ENCODE measurements at places on chromosomes 1 and 21.

DNA sequence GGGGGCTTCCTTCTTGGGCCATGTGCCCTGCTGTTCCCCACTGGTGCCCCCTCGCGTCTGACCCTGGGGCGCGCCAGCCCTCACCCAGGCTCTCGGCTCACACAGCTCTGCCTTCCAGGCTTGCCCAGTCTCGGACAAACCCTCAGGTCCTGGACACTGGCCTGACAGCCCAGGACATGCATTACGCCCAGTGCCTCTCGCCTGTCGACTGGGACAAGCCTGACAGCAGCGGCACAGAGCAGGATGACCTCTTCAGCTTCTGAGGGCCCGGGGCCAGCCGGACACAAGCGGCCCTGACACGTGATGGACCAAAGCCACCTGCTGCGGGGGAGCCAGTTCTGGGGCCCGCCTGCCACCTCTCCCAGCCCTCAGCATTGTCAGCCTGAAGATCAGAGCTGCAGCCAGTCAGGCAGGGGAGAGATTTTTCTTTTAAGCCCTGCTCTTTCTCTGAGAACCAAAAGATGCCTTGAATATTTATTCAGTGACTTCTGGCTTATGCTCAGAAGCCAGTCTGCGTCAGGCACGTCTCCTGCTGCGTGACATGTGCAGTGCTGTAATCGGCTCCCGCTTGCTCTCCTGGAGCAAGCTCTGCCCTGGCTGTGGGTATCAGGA is 23.4 kb downstream of the LDLRAP1 start:
- no peak for DNase-seq

- DNase-seq = no peak
These were observed 2.9 kb upstream of the LRP8 start for GRCh38 chr1:53330819-53331218.

DNA sequence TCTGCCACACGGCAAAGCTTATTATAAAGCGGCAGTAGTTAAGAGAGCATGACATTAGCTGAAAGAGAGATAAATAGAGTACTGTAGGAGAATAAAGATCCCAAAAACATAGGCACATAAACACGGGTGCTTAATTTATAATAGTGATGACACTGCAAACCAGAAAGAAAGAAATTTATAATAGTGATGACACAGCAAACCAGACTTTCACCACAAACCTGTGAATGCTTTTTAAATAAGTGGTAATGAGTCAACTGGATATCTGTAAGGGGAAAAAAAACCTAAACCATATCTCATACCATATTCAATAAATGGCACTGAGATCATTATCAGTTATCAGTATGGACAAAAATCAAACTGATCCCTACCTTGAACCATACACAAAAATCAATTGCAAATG is 25.5 kb downstream of the USP1 start:
- DNase-seq = no peak

GRCh38 chr1:28144203-28145135 is 32.0 kb downstream of the PTAFR start:
- DNase-seq = no peak

DNA sequence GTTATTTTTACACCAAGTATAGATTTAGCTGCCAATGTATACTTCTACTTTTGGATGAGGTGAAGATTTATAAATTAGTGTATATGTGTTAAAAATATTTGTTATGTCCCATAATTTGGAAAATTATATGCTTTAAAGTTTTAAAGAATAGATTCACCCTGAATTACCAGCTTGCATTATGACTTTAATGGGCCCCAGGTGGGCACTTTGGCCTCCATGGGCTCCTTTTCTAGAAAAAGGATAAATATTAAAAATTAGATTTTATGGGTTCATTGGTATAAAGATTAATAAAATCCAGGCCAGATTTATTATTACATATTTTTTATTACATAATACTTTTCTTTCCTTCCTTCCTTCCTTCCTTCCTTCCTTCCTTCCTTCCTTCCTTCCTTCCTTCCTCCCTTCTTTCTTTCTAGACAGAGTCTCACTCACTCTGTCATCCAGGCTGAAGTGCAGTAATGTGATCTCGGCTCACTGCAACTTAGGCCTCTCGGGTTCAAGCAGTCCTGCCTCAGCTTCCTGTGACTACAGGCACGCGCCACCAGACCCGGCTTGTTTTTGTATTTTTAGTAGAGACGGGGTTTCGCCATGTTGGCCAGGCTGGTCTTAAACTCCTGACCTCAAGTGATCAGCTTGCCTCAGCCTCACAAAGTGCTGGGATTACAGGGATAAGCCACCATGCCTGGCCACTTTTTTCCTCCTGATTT is 21.9 kb downstream of the KMO start:
- DNase-seq = no peak

GRCh38 chr1:244861683-244862082 is 2.7 kb downstream of the HNRNPU start:
- DNase-seq = no peak

GRCh38 chr1:11564237-11564636 is 85.3 kb downstream of the DISP3 start:
- no peak for DNase-seq

DNA sequence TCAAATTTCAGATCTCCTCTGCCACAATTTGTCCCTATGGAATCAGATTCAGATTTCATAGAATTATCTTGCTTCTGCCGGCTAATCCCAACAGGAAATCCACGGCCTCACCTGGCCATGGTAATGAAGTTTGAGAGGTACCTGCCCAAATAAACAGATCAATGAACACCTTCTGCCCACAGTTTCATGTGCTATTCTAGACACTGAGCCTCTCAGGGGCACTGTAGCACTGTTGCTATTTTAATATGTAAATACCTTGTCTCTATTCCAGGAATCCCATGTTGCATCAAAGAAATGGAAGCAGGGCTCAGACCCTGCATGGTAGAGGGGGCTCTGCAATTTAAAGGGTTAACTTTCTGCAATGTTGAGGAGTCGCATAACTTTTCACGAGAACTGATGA is 593.1 kb downstream of the PTBP2 start:
- DNase-seq = no peak

DNA sequence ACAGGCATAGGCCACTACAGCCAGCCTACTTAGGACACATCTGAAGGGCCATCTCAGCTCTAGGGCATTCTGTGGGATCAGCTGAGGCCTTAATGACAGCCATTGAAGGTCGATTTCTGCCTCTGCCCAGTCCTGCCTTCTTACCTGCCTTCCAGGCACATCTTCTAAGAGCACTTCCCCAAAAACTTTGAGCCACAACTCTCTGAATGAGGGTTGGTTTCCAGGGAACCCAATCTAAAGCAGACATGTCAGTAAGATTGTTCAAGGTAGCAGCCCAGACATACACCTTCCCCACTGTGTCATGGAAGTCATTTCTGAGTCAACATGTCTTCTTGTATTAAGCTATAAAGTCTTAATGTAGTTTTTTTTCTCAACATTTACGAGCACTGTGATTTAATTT is 18.2 kb upstream of the SSBP3 start:
- DNase-seq = no peak

DNA sequence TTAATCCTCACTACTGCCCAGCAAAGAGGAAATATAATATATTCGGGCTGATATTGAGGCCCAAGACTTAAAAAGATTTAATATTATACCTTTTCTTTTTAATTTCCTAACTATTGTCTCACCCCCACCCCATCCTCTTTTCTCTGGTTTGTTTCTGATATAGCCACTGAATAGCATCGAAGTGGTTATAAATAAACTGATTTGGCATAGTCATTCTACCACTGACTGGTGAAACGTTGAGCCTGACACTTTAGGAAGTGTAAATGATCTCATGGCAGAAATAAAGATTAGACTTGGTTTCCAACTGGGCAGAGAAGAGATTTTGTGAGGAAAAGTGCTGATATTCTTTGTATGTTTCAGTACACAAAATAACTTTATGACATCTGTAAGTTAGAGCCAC is 39.3 kb downstream of the DTL start:
- no peak for DNase-seq

GRCh38 chr21:31110430-31110829 is 72.2 kb upstream of the KRTAP19-8 start:
- DNase-seq = no peak

GRCh38 chr21:38467374-38467773 is 30.9 kb downstream of the ERG start:
- no peak for DNase-seq

DNA sequence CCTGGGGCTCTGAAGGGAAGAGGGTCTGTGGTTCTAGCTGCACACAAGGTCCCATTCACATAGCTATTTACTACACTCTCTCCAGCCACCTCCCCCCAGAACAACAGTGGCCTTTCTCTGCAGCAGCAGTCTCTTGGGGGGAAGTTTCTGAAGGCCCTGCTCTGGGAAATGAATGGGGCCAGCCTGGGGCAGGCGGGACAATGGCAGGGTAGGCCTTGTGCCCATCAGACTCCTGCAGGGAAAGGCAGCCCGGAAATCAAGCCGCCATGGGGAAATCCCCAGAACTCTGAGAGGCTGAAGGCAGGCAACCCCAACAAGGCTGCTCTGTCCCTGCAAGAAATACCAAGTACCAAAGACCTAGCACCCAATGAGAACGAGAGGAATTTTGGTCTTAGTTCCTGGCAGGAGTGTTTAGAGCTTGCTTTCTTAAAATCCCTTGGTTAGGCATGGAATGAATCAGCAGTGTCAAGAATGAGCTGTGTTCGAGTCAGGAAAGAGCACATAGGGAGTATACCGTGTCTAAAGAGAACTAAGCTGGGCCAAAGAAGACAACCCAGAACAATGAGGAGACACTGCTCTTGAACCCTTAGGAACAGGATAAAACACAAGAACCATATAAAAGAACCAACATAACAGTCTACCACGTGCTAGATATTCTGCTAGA is 11.3 kb downstream of the ARHGEF11 start:
- DNase-seq = no peak

DNA sequence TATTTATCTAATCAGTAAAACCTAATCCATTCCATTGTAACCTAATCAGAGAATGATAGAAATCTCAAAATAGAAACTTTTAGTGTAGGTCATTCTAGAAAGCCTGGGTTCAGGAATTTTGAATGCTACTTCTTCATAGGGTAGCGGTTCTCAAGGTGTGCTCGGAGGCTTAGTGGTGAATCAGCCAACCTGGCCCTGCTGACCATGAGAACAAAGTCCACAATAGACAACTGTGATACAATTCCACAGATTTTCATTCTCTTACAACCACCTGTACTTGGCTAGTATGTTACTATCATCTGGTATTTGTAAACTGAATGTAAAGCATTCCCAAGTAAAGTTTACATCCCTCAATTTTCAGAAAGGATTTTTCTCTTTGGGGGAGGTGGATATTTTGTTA is 7.5 kb upstream of the PUM1 start:
- no peak for DNase-seq

DNA sequence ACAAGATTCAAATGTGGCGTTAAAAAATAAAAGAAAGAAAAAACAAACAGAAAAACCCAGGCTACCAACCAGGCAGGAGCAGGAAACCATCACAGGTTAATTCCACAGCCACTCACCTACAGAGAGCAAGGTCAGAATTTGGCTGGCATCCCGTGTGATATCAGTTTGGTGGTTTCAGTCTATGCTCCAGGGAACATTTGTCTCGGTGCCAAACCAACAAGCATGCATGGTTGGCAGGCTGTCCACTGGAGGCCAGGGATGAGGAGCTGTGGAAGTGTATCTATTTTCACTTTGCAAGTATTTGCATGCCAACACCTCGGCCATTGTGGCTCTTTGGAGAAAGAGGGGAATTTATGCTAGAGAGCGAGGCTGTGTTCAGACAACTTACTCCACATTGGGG is 53.1 kb upstream of the PROX1 start:
- no peak for DNase-seq

DNA sequence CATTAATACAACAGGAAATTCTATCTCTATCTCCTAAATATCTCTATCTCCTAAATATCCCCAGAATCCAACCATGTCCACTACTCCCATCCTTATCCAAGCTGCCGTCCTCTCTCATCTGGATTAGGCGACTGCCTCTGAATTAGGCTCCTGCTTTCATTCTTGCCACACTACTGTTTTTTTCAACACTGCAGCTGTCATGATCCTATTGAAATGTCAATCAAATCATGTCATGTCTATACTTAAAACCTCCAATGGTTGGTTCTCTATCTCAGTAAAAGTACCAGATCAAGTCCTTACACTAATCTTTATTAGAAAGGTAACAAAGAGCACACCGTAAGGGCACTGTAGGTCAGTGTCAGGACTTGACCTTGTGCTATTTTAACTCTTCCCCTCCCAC is 82.0 kb upstream of the NFIA start:
- no peak for DNase-seq

GRCh38 chr1:91273875-91274274 is 130.8 kb downstream of the HFM1 start:
- DNase-seq = no peak

DNA sequence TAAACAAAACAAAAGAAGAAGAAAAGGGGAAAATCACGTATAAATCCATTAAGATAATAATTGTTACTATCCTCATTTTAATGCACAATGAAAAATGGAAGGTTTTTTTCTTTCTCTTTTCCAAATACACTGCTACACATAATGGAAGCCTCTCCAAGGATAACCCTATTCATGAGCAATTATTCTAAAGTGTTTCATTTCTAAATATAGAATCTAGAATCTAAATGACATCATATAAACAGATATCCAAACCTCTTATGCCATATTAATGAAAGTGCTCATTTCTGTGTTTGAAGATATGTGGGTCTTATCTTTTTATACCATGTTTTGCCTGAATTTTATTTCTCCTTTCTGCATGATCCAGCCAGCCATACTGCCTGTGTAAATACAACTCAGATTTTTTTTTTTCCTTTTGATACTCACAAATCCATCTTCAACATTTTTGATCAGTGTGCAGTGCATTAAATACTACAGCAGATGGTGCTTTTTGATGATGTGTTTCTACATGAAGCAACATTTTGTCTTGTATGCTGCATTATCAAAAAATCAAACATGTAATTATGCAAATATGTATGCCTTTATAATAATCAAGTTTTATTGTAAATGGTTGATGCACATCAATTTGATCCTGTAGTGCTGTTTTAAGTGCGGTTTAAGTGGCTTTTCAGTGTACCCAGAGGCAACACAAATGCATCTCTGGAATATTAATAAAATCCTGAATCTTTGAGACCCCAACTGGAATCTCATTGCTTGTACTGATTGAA is 625.6 kb upstream of the PTBP2 start:
- no peak for DNase-seq

GRCh38 chr1:210655511-210655910 is 326.8 kb downstream of the HHAT start:
- no peak for DNase-seq

GRCh38 chr1:40841602-40842001 is 20.6 kb downstream of the CITED4 start:
- no peak for DNase-seq

DNA sequence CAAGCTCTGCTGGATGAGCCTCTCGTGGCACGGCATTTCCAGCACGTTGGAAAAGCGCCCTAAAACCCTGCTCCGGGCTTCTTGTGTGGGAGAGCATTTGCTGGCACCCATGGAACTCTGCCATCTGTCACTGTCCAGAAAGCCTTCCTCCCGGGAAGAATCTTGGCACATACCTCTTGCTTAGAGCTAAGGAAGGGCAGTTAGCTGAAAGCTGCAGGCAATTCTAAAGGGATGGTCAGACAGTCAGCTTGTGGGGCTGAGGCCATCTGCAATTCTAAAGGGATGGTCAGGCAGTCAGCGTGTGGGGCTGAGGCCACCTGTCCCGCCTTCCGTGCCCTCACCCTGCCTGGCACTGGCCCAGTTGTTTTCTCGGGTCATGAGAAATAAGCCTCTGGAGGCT is 139.0 kb upstream of the TMEM51 start:
- no peak for DNase-seq

- DNase-seq = no peak
These were observed 40.7 kb upstream of the PRKACB start for GRCh38 chr1:84103197-84103992.

- DNase-seq = no peak
These were observed 597.6 kb upstream of the PRMT6 start for GRCh38 chr1:106458866-106459265.

GRCh38 chr1:176609556-176610408 is 146.8 kb downstream of the PAPPA2 start:
- no peak for DNase-seq

All from memory B cell (primary cell).